ENCODE measurements at places on chromosomes 2 and 18. TPM values are rescaled to one million over a fixed set of nuclear protein-coding genes. Genes with fewer than 3 reads are reported as not detected.

The NCL gene
- 100 TPM for total RNA-seq

The PREPL gene
- 68.2 TPM for total RNA-seq

The PPP3R1 gene
- total RNA-seq, result 28.0 TPM

The TGFA gene
- not detected for total RNA-seq

The WNT6 gene
- total RNA-seq, result not detected

The PPP1R7 gene
- total RNA-seq, result 64.1 TPM

All from fibroblast of villous mesenchyme (primary cell).